ENCODE measurements at places on chromosomes 7 and 10.
A peak's percentile ranks its signal among the peaks of the same experiment; 100 is the strongest.

DNA sequence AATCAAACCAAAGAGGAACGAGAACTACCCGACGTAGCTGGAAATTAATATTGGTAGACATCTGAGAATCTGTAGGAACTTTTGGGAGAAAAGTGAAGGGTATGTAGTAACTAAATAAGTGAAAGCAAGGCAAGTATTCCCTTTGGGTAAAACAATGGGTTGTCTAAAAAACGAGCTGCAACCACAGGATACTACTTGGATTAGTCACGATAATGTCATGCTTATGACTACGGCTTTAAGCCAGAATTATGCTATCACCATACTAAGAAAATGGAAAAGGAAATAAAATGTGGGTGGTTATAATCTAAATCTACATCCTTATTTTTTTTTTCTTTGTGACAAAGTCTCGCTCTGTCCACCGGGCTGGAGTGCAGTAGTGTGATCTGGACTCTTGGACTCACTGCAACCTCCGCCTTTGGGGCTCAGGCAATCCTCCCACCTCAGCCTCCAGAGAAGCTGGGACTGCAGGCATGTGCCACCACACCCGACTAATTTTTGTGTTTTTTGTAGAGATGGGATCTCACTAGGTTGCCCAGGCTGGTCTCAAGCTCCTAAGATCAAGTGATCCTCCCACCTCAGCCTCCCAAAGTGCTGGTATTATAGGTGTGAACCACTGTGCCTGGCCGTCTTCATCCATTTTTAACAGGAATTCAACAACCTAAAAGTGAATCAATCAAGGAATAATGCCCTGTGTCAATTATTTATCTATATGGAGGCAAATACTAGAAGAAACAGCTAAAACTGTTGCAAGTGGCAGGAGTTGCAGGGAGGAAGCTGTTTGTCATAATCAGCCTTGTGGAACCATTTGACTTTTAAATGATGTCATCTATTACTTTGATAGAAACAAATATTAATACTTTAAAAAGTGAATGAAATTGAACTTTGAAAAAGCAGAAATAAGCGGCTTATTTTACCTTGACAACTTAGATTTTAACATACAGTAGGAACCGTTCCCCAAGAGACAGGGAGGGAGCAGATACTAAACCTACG is 189.3 kb downstream of the PRPF18 start:
- no peak for DNase-seq

DNA sequence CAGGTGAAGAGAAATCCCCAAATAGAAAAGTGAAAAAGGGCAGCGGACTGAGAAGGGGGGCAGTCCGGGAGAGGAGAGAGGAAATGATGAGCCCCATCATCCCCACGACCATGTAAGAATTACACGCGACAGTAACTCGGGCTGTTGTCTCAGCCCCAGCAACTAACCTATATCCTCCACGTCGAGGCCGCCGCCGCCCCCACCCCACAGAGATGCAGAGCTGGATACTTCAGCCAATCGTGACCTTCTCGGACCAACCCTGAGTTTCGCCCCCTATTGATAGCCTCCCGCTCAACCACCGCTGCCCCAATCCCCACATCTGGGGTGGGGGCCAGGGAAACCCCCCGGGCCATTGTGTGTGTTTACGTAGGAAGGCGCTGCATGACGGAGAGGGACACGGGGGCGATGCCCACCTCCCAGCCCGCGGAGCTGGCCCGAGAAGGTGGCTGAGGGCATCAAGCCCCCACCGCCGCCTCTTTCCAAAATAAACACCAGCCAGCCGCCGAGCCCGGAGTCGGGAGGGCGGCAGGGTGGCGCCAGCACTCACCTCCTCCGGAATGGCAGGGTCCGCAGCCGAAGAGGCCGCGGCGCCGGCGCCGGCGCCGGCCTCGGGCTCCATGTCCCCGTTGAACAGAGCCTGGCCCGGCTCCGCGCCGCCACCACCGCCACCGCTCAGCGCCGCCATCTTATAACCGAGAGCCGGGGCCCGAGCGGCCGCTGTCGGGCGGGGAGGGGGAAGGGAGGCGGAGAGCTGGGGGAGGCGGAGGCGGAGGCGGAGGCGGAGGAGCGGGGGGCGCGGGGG is 509 bp downstream of the BRAF start:
- DNase-seq = peak; percentile 88

- DNase-seq = no peak
Observed at GRCh38 chr7:133009426-133010252, 72.3 kb downstream of the CHCHD3 start.

DNA sequence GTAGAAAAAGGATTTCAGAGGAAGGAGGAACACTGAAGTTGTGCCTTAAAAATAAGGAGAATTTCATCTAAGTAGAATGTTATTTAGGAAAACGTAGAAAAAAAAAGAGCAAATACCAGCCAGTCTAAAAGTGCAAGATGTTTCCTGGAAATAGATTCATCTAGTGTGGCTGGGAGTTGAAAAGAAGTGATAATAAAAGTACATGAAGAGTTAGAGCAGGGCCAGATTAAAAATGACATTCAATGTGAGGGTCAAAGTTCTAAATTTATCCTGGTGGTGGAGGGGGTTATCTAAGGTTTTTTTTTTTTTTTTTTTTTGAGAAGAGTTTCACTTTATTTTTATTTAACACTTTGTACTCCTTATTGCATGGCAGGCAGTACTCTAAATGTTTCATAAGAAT is 289.3 kb downstream of the MDFIC start:
- no peak for DNase-seq

- DNase-seq = peak; percentile 49
Observed at GRCh38 chr10:24307696-24308485, 99.0 kb downstream of the KIAA1217 start.

DNA sequence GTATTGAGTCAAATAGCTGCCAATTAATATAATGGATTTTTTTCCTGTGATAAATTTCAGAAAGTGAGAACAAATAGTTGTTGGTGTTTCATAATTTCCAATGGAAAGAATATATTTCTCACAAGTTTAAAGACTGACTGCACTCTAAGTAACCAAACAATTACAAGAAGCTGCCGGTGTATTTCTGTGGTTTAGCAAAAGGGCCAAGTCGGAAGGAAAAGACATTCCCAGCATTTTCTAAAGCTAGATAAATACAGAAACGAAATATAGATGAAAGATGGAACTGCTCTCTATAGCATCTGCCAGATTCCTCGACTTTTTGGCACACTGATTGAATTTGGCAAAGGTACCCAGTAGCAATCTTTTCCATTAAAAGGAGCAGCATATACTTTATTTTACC is 92.7 kb upstream of the MKX start:
- no peak for DNase-seq

GRCh38 chr7:137954614-137955013 is 47.3 kb downstream of the CREB3L2 start:
- DNase-seq = no peak

DNA sequence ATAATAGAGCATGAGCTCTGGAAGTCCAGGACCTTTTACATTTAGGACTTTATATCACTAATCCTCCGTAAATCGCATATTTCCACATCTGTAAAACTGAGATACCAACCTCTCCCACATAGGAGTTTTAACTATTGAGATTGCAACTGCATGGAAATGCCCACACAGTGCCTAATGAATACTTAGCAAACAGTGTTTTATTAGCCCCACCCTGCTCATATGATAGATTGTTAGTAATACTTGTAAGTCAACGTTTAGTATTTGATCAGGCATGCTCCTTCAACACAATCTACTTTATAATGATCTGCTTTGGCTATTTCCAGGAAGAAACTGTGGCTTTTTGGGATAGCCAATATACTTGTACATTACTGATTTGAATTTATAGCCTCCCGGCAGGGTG is 8.5 kb downstream of the PDZD8 start:
- no peak for DNase-seq

Measured in left ventricle myocardium superior (tissue), 1 donor.